Mesothelial cell of epicardium (in vitro differentiated cells): ENCODE measurements at places on chromosomes 5 and 9.

DNA sequence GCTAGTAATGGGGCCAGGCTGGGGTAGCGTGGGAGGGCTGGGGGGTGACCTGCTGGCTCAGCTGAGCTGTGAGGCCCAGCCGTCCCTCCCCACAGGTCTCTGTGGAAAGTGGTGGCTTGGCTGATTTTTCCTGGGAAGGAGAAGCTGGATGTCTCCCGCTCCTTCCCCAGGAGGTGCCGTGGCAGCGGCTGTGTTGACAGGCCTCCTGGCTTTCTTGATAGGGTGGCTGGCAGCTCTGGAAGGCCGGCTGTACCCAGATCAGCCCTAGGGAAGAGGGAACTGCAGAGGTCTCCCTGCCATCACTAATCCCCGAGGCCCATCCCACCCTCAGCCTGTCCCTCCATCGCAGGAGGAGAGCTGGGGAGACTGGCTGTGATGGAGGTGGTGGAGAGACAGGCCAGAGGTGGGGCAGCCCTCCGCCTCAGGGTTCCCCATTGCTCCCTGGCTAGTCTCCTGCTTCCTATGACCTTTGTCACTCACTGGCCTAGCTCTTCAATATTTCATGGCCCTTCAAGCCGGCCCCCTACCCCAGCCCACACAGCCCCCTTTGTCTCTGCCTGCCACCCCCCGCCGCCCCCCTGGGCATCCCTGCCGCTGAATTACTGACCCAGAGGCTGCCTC lies 6.8 kb downstream of the CXXC5 start:
- DNase-seq = no peak

DNA sequence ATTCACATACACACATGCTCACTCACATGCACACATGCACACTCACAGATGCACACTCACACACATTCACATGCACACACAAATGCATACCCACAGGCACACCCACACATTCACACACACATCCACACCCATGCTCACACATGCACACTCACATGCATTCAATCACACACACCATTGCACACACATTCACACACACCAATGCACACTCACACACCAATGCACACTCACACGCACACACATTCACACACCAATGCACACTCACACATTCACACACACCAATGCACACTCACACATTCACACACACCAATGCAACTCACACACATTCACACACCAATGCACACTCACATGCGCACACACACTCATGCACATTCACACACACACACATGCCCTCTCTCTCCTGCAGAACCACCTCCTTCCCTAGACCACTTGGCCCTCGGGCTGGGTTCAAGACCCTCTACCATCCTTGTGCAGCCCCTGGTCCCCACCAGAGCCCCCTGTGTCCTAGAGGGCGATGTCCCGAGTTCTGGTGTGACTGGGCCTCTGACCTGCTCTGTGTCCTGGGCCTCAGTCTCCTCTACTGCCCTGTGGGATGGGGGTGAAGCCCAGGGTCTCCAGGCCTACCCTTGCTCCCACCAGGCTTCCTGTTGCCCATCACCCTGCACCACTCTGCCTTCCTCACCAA lies 139.0 kb downstream of the OLFM1 start:
- DNase-seq = no peak

- DNase-seq = no peak
These were observed at the start of gene NDUFS6 for GRCh38 chr5:1801222-1801966. Gene NDUFS6 (plus strand): TSS chr5:1801407. CDS start chr5:1801418, 11 bp downstream.

DNA sequence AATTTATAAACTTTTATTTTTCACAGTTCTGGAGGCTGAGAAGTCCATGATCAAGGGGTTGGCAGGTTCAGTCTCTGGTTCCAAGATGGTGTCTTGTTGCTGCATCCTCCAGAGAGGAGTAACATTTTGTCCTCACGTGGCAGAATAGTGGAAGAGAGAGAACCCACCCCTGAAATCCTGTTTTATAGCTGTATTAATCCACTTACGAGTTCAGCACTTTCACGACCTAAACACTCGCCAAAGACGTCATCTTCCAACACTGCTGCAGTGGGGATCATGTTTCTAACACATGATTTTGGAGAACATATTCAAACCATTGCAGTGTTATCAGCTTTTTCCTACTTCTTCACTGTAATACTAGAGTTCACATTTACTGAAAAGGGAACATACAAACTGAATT lies 233.0 kb upstream of the ATP10B start:
- DNase-seq = no peak

DNA sequence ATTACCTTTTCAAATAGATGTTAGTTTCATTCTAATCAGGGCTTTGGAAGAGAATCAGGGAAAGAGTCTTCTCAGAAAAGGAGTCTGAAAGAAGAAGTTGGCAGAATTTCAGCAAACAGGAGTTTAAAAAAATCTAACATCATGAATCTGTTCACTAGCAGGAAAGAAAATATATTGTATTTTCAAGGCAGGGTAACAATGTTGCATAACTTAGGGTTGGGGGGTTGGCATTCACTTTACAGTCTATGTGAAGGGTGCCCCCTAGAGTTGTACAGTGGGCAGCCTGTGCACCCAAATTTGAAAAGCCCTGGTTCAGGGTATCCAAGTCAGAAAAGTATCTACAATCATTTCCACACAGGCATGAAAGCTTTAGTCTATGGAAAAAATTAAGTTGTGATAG lies 348.4 kb upstream of the SLC30A5 start:
- no peak for DNase-seq

DNA sequence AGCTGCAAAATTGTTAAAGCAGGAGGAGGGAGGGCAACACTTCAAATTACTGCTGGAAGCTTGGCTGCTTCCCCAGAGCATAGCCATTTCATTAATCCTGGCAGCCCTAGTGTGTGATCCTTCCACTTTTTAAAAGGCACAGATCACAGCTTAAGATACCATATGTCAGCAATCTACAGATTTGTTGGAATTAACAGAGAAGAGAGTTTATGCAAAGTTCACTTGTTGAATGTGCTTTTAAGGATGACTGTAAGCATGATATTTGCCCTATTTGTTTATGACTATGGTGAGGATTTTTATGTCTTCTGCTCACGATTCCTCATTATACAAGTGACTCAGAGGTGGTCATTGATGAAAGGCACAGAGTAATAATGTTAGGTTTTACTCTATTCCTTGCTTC lies 156.0 kb upstream of the CDKN2B start:
- DNase-seq = no peak

GRCh38 chr9:3514786-3515185 lies 11.0 kb downstream of the RFX3 start:
- DNase-seq = no peak

DNA sequence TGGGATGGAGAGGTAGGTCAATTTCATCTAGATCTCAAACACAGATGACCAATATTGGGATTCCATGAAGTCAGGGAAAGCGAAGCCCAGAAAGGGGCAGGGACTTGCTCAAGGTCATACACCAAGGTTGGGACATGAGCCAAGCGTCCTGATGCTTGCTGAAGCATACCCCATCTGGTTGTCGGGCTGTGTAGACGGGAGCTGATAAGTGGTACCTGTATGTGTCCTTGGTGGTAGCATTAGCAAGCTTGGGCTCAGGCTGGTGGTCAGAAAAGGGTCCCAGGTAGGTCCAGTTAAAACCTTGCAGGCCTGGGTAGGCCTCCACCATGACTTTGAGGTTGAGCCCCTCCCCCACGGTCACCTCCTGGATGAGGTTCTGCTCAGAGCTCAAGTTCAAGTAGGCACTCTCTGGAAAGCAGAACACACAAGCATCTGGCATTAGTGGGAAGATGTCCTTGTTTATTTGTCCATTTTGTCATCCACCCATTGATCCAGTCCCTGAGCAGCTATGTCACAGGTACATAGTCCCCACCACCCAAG lies 13.2 kb downstream of the CSF1R start:
- DNase-seq = no peak

GRCh38 chr5:15621094-15621493 lies 121.1 kb downstream of the FBXL7 start:
- DNase-seq = no peak

DNA sequence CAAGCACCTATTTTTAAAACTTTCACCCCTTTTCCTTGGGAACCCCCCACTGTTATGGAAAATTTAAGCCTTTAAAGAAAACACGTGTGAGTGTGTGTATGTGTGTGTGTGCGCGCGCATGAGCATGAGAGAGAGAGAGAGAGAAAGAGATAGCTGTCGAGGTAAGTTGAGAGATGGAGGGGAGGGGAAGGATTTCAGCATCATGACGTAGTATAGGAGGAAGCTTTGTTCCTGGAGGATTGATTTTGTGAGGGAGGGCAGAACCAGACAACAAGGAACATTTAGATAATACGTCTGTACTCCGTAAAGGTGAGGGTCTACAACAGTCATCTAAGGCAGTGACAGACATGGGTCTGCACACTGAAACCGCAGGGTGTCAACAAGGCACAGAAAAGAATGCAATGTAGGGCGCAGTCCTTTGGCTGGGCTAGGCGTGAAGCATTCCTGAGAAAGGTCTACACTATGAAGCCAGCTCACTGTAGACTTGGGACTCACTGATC lies 227.7 kb downstream of the SMARCA2 start:
- DNase-seq = peak; percentile 43

- DNase-seq = no peak
These were observed 209.7 kb downstream of the ESM1 start for GRCh38 chr5:54775645-54776044.

- DNase-seq = no peak
These were observed 2.7 kb downstream of the TNFAIP8 start for GRCh38 chr5:119358530-119358900.
